Foreskin fibroblast (primary cell): ENCODE measurements at places on chromosomes 3 and 15.

- no peak for DNase-seq
Observed at GRCh38 chr15:44554934-44555723, 18.2 kb downstream of the EIF3J start.

- no peak for DNase-seq
Observed at GRCh38 chr15:41513506-41514227, at the start of gene LTK. LTK (minus strand) TSS chr15:41513827; CDS start chr15:41513709, 118 bp downstream.

DNA sequence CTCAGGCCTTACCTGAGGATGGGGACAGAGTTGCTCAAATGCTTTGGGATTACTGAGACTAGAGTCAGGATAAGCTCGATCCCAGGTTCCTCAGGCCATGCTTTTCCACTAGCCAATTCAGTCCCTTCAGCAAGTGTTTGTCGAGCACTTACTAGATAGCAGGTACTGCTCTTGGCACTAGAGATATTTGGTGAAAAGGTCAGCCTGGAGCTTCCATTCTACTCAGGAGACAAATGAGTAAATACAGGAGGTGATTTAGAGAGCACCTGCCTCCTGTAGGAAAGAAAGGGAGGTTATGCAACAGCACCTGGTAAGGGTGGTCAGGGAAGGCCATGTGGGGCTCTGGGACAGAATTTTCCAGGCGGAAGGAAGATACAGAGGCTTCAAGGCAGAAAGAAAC lies 99.9 kb downstream of the CACNA1D start:
- no peak for DNase-seq

- DNase-seq = no peak
Observed at GRCh38 chr3:37999836-38000235, 9.2 kb downstream of the VILL start.

DNA sequence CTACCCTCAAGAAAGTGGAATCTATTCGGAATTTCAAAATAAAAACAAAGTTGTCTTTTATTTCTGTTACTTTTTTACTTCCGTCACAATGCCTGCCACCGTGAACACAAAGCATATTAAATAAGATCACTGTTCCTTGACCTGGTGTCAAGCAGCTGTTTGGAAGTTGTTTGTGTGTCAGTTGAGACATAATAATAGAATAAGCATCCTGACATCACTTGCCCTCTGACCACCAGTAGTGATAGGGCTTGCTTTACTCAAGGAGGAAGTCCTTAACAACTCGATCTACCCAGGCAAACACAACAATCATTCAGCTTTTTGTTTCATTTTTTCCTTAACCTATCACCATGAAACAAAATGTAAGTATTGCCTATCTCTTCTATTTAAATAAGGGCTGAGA lies 454.4 kb upstream of the RASGRP1 start:
- DNase-seq = no peak

DNA sequence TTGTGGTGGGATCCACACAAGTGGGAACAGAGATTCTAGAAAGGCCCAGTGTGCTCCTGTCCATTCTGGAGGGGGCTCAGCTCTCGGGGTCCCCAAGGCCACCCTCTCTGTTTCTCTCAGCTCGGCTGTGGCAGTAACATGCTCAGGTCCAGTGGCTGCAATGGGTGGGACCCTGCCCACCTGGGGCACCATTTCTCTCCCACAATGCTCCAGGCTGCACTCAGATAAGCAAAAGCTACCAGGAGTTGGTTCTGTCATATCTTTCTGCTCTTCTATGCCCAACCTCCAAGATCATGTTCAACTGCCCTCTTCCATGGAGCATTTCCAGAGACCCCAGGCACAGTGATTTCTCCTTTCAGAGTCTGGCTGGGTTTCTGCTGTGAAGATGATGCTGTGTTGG lies 40.8 kb downstream of the ITGA11 start:
- no peak for DNase-seq

GRCh38 chr15:43493703-43494472 lies 932 bp upstream of the TP53BP1 start:
- DNase-seq = no peak

DNA sequence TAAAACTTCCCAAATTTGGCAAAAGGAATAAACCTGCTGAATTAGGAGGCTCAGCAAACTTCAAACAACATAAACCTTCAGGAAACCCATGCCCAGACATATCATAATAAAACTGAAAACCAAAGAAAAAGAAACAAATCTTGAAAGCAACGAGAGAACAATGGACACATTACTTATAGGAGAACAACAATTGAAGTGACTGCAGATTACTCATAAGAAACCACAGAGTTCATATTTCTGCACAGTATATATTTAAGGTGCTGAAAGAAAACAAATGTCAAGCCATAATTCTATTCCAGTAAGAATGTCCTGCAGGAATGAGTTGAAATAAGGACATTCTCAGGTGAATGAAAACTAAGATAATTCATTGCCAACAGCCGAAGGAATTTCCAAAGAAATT lies 80.8 kb upstream of the PROK2 start:
- DNase-seq = no peak

DNA sequence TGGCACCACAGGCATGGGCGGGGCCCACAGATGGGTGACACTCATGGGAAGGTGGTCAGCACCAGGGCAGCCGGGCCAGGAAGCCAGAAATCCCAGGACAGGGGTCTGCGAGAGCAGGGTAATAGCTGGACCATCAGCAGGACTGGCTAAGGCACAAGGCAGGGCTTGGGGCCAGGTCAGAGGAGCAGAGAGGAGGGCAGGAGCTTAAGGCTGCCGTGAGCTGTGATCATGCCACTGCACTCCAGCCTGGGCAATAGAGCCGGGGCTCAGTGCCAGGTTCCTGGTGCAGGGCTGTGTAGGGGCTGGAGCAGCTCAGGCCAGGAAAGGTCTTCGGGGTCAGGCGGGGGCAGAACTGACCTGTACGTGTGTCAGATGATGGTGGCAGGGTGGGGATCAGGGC lies 64.2 kb upstream of the LINGO1 start:
- DNase-seq = no peak

DNA sequence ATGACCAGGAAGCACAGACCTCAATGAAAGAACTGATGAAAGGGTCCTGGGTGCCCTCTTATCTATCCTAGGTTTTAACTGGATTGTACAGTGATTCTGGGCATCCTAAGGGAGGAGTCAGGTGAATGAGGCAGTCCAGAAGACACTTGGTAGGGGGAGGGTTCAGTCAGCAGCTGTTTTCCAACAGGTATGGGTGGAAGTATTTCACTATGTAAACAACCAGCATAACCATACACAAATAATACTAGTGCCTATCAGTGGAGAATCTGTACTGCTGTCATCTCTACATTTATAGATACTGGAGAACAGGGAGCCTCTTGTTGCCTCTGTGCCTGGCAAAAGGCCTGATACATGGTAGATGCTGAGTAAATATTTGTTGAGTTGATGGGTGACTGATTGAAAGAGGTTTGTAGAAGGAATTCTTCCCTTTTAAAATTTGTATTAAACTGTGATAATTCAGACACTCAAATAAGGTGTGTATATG lies 328.5 kb downstream of the RBMS3 start:
- no peak for DNase-seq

DNA sequence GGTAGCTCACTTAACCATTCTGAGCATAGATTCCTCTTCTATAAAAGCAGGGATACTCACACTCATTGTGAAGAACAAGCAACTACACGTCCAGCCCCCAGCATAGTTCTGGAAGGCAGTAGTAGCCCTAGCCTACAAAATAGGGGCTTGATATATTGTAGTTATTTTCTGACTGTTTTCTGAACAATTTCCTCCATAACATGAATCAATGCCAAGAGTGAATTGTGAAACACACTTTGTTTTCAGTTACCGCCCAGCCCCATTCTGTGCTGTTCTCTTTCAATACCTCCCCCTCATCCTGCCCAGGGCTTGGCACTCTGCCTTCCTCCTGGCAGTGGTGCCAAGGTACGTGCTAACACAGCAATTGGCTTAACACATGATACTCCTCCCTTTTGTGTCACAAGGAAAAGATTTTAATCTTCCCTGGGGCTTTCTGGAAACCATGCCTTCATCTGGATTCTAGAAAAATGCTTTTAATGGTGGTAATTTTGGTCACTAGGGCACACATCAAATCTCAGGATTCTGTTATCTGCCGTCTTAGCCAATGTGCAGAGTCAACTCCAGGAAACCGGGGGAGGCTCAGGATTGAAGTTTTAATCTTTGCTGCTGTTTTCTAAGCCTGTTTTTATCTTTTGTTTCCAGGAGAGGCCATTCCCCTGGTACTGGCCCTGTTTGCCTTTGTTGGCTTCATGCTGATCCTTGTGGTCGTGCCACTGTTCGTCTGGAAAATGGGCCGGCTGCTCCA lies 37.2 kb downstream of the IL20RB start:
- DNase-seq = peak; percentile 91

DNA sequence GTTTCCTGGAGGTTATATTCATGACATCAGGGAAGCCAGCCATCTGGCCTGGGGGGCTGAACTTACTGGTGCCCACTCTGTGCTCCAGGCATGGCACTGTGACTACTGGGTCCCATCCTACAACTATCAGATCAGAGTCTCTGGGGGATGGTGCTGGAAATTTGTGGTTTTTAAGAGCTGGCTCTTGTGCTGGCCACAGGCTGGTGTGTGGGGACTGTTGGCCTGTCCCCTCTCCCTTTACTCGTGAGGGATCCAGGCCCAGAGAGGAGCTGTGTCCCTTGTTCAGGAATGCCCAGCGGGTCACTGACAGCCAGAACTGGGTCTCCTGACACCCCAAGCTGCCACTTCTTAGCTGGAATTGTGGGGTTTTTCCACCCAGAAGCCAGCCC lies 44.5 kb upstream of the SEC22A start:
- DNase-seq = no peak

DNA sequence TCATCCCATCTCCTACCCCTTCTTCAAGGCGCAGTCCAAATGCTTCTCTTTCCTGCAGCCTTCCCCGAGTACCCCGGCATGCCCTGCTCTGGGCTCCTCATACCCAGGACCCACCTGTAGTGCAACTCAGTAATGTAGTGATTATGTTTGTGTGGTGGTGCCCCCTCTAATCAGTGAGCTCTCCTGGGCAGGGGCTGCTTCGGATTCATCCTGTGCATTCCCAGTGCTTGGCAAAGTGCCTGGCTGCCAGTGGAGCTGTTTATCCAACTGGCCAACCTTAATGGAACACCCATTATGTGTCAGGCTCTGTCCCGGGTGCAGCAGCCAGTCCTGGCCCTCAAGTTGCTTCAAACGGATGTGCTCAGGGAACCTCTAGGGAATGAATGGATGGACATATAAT lies 174.4 kb upstream of the LINGO1 start:
- no peak for DNase-seq

- no peak for DNase-seq
Observed at GRCh38 chr3:72082186-72082715, 297.3 kb upstream of the PROK2 start.

- DNase-seq = no peak
Observed at GRCh38 chr15:70048198-70048565, 49.5 kb downstream of the TLE3 start.

DNA sequence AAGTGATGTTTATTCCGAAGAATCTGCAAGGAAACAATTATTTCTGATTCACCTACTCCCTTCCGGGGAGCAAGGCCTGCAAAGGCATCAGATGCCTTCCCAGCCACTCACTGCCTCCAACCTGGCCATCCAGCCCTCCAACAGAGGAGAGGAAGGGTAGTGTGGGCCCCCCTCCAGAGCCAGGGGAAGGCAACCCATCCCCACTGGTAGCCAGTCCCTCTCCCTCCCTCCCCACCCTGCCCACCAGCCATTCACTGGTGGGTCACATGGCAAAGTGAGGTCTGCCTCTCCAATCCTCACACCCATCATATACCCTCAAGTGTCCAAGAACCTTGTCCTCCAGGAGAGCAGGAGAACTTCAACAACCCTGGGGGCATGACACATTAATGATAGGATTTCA lies 2.4 kb upstream of the VIPR1 start:
- no peak for DNase-seq

- DNase-seq = no peak
Observed at GRCh38 chr3:14122301-14122700, 2.4 kb downstream of the CHCHD4 start.
